ENCODE measurements at places on chromosomes 1 and 21.

DNA sequence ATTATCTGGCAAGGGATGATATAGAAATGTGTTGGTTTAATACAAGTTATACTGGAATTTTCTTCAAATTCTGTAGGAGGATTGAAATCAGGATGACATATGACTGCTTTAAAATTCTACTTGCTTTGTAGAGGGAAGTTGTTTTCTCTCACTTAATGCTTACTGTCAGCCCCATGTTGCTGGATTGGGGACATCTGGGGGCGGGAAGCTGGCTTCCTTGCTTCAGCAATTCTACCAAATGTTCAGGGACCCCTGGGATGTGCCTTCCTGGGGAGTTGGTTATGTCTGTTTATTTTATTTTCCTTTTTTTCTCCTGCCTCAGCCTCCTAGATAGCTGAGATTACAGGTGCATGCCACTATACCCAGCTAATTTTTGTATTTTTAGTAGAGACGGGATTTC lies 63.5 kb downstream of the CNIH3 start:
- H3K4me1 ChIP-seq = no peaks in the 10 kb centered on the region
- DNase-seq = no peak
- H3K27ac ChIP-seq = no peak overlapping the region

DNA sequence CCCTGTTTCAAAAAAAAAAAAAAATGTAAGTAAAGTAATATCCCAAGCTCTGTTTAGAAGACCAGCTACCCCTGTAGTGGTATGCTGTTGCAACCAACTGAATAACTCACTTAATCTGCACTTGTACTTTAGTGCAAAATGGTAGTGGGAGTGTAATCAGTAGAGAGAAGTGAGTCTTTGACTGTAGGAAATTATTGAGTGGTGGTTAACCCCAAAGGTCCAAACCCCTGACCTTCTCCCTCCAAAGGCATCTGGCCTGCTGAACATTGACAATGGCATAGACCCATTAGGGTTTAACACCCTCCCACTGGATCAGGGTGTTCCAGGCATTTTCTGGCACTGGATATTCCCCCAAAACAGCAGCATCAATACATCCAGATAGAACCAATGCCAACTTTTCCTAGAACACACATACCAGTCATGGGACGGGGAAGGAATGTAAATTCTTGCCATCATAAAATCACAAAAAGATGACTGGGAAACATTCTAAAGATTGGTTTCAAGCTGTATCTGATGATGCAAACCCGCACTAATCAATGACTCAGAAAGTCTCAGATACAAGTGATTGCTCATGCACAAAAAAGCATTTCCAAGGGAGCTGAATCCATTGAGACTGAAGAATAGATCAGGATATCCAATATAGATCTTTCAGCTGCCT lies 110.3 kb downstream of the MRPL39 start:
- H3K27ac ChIP-seq = no peak overlapping the region
- no peak for DNase-seq
- no peaks in the 10 kb centered on the region for H3K4me1 ChIP-seq
- no peaks in the 10 kb centered on the region for H3K36me3 ChIP-seq
- H3K4me3 ChIP-seq = no peak overlapping the region

- H3K4me1 ChIP-seq = no peaks in the 10 kb centered on the region
- no peak overlapping the region for H3K4me3 ChIP-seq
- DNase-seq = no peak
- H3K27ac ChIP-seq = no peak overlapping the region
- no peaks in the 10 kb centered on the region for H3K27me3 ChIP-seq
These were observed 24.2 kb upstream of the EYA3 start for GRCh38 chr1:28112388-28113241.

- no peak for DNase-seq
- no peaks in the 10 kb centered on the region for H3K36me3 ChIP-seq
- no peaks in the 10 kb centered on the region for H3K4me1 ChIP-seq
- peaks cover 20% of the 10 kb centered on the region for H3K27me3 ChIP-seq
- H3K27ac ChIP-seq = no peak overlapping the region
These were observed 40.9 kb downstream of the ALPL start for GRCh38 chr1:21550097-21550496.
